ENCODE measurements at places on chromosomes 4 and X.
A peak's percentile ranks its signal among the peaks of the same experiment; 100 is the strongest.

GRCh38 chr4:113368056-113368455, 318.6 kb downstream of the ANK2 start:
- DNase-seq, result no peak

GRCh38 chr4:47372561-47372960, 90.9 kb downstream of the COMMD8 start:
- no peak for DNase-seq

- no peak for DNase-seq
Measured at GRCh38 chr4:5801696-5802095, 90.7 kb downstream of the EVC start.

GRCh38 chr4:36242629-36243354, 1.5 kb downstream of the ARAP2 start:
- DNase-seq, result no peak

DNA sequence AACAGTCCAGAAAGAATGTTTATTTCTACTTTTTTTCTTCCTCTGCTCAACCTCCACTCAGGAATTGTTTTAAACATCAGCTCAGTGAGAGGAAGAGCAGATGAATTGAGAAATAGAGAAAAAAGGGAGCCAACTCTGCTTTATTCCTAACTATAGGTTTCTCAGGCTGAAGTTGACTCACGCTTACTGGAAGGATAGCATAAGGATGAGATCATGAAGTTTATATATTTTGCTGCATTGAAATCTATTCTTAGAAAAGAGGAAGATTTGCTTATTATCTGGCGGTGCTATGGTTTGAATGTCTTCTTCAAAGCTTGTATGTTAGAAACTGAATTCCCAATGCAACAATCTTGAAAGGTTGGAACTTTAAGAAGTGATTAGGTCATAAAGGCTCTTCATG, 1673.4 kb upstream of the PCDH7 start:
- no peak for DNase-seq

DNA sequence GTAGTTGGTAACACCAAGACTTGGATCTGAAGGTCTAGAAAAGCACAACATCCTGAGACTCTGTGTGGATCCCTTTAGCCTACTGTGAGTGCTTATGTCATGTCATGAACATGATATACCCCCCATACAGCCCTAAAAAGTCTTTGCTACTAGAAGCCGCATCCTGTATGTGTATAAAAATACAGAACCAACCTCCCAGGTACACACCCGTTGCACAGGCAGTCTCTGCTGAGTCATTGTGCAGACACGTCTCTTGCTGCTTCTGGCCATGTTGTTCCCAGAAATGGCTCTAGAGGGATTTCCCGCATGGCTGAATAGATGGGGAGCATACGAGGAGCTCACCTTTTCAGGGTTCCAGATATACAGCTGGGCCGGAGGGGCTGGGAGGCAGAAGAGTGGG, 93.3 kb downstream of the MAMLD1 start:
- DNase-seq, result no peak

GRCh38 chr4:128488055-128488705, 200.6 kb upstream of the PGRMC2 start:
- no peak for DNase-seq

- no peak for DNase-seq
Measured at GRCh38 chrX:38552721-38553120, 8.6 kb upstream of the TSPAN7 start.

DNA sequence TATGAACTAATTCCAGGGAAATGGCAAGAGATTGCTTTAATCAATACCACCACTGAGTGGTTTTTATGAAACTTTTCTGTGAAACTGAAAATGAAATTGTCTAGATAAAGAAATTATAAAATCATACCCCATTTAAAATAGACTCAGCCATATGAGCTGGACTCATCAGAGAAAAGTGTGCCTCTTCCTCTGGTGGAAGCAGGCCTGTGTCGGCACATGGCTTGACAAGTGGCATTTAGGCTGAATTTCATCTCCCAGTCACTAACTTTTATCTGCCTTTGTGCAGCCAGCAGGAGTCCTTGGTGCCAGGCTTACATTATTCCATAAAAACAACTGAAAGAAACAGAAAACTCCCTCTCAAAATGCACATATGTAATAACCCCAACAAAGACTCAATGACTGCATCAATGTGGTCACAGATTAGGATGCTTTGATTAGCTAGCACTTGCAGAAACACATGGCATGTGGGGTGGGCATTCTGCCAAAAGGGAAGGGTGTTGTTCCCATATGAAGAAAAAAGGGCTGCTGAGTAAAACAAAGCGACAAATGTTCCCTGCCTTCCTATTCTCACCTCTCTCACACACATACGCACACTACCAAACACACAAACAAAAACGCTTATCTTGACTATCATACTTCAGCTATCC, 232.3 kb downstream of the PABPC4L start:
- DNase-seq, result no peak

GRCh38 chrX:145620666-145621065, 197.0 kb upstream of the SLITRK2 start:
- no peak for DNase-seq

- DNase-seq, result no peak
Measured at GRCh38 chrX:73398185-73398914, 48.5 kb upstream of the CDX4 start.

DNA sequence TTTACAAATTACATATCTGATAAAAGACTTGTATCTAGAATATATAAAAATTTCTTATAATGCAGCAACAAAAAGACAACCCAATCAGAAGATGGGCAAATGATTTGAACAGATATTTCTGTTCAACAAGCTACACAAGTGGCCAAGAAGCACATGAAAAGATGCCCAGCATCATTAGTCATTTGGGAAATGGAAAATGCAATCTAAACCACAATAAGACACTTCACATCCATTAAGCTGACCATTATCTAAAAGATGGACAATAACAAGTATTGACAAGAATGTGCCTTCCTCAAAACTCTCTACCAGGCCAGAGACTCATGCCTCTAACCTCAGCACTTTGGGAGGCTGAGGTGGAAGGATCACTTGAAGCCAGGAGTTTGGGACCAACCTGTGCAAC, 53.9 kb downstream of the SPINK2 start:
- no peak for DNase-seq

DNA sequence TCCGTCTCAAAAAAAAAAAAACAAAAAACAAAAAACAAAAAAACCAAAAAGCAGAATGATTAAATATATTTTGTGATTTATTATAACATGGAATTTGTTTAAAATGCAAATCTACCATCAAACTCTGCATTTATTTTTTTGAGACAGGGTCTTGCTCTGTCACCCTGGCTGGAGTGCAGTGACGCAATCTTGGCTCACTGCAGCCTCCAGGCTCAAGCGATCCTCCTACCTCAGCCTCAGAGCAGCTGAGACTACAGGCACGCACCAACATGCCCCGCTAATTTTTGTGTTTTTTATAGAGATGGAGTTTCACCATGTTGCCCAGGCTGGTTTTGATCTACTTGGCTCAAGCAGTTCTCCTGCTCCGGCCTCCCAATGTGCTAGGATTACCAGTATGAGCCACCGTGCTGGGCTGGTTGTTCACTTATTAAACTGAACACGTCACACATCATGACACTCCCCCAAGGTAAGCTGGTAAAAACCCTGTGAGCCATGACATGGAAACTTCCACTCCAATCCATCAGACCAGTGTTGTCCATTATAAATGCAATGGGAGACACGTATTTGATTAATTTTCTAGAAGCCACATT, 45.7 kb downstream of the RBM47 start:
- DNase-seq, result no peak

GRCh38 chrX:153478746-153479145, 8.4 kb upstream of the HAUS7 start:
- no peak for DNase-seq

DNA sequence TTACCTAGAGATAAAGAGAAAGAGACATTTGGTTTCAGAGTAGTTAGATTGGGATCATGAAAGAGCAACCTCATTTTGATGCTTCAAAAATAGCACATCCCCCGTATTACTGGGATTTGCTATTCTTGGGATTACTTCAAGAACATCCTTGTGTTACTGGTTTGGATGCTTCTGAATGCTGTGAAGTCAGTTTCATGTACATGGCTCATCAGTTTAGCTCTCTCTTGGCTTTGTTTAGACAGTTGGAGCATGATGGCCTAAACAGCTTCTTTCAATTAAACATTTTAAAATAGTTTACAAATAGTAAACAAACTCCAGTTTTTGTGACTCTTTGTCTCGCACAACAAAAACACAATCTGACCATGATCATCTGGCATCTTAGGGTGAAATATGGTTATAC, 23.9 kb downstream of the HTT start:
- DNase-seq, result no peak

DNA sequence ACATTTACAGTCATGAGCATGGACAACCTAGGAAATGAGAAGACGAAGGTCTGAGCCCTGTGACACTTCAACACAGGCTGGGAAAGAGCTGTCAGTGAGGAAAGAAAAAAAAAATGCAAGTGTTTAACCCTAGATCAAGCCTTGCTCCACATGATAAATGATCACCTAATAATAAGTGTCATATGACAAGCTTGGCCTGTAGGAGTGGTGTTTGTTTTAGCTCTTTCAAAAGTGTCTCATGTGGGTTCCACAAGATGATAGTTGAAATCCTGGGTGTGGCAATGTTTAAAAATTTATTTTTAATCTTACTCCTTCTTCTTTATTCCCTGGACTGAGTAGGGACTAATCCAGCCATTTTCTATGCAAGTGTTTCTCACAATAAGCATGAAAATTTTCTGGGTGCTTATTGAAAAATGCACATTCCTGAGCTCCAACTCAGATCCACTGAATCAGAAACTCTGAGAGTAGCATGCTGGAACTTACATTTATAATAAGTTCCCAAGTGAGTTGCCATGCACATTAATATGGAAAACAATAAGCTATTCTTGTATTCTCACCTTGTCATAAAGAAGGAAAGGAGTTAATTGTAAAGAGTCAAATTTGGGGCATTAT, 138.3 kb downstream of the AREG start:
- no peak for DNase-seq

DNA sequence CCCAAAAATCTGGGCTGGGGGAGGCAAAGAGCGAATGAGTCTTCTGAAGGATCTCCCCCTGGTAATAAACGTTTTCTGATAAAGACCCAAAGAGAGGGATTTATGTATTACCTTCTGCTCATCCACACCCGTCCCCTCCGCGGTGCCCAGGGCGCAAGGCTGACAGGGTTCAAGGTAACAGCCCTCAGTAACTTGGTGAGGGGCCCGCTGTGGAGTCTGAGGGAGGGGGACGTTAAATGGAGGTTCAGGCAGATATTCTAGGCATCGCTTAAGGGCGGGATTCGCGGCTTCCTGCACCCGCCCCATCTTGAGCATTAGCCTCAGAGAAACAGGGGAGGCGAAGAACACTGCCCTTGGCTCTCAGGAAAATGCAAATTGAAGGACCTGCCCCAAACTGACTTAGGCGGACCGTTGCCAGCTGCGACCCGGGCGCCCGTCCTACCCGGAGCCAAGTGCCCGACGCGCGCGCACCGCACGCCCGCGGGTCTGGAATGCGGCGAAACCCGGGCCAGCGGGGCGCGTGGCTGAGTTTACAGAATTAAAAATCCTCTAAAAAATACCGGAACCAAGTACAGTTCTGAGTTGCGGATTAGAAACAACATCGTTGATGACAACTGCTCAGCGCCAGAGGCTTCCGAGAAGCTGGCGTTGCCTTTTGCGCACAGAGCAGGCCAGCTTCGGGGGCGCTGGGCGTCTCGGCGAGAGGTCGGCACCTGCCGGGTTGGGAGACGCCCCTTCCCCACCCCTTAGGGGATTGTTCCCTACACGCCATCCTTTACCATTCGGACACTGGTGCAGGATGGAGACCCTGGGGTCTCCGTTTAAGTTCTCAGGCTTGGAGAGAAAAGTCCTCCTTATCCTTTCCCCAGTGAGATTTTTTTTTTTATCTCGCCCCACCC, 2.8 kb downstream of the HELT start:
- DNase-seq, result no peak

DNA sequence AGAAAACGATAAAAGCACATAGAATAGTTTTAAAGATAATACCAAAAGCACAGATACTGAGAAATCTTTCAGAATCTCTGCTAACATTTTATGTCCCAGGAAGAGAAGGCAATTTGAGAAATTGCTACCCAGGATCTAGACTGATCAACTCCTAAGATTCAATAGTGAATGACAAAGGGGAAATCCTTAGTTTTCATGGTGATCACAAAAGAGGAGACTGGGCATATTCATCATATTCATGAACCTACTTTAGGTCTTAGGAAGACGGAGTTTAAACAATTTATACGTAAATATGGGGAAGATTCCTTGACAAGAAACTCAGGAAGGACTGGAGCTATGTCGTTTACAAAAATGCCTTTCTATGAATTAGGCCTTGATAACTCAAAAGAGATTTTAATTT, 87.3 kb downstream of the SHISA3 start:
- DNase-seq, result no peak

- no peak for DNase-seq
Measured at GRCh38 chrX:150565551-150565950, 2.9 kb upstream of the MTM1 start.

GRCh38 chr4:154982187-154983047, 201.3 kb downstream of the RBM46 start:
- DNase-seq, result no peak

- no peak for DNase-seq
Measured at GRCh38 chr4:7805533-7806337, 133.9 kb downstream of the AFAP1 start.

GRCh38 chrX:12901486-12901885, 4.9 kb upstream of the TLR8 start:
- DNase-seq, result peak; percentile 65

DNA sequence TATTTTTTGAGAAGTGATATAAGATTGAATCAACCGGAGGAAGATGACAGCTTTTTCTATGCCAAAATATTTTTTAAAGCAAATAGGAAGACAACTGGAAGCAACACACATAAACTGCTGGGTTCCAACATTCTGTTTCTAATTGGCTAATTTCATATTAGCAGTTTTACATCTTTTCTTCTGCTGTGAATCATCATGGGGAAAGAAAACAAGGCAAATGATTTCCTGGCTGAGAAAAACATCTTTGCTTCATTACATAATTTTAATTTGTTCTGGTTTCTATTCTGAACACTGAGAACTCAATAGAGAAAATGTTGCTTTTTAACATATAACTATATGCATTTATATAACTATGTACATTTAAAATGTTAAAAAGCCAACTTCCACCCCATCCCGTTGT, 2518.5 kb downstream of the ARAP2 start:
- DNase-seq, result no peak

- no peak for DNase-seq
Measured at GRCh38 chrX:28649541-28649940, 62.3 kb downstream of the IL1RAPL1 start.

DNA sequence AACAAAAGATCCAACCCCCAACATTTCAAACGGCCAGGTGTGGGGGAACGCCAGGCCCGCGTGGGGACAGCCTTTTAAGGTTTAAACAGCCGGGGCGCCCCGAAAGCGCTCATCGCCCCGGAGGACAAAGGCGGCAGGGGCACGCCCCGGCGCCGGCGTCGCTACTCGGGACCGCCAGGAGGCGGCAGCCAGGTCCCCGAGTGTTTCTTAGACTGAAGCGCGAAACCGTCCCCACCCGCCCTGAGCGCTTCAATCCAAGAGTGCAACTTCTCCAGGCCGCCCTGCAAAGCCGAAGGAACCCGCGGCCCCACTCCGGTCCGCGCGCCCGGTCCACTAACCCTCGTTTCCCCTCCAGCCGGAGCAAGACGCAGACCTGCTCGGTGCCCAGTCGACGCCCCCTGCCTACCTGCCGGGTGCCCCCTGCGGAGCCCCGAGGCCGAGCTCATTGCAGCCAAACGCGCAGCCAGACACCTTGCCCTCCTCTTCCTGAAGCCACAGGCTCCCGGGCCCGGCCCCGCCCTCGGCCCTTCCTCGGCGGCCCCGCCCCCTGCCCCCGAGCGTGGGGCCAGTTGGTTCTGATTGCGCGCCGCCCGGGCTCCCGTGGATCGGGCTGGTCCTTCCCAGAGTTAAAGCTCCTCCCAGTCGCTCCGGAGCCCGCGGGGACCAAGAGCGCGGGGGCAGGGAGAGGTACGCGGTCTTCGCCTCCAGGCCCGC, at the start of gene CASP6:
Gene CASP6, minus strand, starts transcription at position 496 of the 714 bp plus-strand sequence. Its CDS starts 50 bp downstream, at position 446.
- peak; percentile 61 for DNase-seq
